PC-9 (cell line): ENCODE measurements at places on chromosomes 5 and 9. TPM values are rescaled to one million over a fixed set of nuclear protein-coding genes. Genes with fewer than 3 reads are reported as not detected.

TRIM32 gene
- 40.5 TPM in 2 replicates for total RNA-seq

PRDM9 gene
- not detected in 2 replicates for total RNA-seq

TMEM171 gene
- 7.8 and 9.9 TPM in 2 replicates for total RNA-seq

UGT3A1 gene
- not detected in 2 replicates for total RNA-seq

ACSL6 gene
- total RNA-seq = not detected in 2 replicates

GRCh38 chr9:115615821-115616665 is 498.1 kb upstream of the TNC start:
- DNase-seq = peak; percentile 97

DNA sequence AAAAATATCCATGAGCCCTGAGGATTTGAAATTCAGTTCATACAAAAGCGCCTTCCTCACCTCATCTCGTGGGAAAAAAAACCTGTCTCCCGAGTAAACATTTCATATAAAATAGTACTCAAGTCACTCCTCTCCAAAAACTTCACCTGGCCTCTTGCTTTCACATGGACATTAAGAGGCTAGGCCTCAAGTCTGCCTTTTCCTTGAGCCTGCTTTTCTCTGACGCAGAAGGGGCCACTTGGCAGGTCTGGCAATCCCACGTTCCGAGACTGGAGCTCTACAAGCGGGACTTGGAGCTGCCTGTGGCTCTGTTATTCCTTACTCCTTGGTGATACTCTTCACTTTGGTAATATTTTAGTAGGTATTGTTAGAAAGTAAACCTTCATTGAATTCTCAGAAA is 26.9 kb upstream of the CKS2 start:
- no peak for DNase-seq

- DNase-seq = no peak
These were observed 2.1 kb upstream of the NFIB start for GRCh38 chr9:14315875-14316601.

- no peak for DNase-seq
These were observed 284.7 kb downstream of the GABRB2 start for GRCh38 chr5:161261668-161262323.

DNA sequence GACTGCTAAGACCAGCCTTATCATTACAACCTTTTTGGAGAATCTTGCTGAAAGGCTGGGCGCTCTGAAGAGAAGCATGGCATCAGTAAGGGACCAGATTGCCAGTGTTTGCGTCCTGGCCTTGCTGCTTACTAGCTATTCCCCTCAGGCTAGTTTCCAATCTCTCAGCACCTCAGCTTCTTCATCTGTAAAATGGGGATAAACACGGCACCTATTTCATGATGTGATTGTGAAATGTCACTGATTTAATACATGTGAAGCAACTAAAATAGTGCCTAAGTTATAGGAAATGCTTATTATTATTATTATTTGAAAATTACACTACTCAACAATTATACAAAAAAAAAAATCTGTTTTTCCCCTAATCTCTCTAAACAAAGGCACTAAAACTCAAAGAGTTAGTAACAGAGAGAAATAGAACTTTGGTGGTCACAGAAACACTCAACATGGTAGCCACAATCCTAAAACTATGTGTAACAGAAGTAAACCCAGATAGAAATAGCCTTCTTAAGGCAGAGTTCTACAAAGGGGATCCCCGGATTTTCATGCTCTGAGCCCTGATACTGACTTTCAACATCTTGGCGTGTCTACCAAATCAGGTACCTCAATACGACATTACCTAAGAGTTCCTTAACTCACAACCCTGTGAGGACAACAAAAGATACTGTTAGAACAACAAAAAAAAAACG is 62.0 kb downstream of the ENC1 start:
- no peak for DNase-seq

DNA sequence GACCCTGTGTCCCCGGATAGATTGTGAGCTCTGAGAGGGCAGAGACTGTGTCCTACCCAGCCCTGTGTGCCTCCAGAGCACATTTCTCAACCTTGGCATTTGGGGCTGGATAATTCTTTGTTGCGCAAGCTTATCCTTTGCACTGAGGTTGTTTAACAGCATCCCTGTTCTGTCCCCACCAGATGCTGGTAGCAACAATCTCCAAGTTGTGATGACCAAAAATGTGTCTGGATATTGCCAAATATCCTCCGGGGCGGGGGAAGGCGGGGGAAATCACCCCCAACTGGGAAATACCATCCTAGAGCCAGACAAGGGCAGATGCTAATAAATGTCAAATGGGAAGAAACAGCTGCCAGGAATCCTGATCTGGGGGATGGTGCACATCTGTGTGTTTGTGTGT is 24.0 kb upstream of the TNIP1 start:
- no peak for DNase-seq

DNA sequence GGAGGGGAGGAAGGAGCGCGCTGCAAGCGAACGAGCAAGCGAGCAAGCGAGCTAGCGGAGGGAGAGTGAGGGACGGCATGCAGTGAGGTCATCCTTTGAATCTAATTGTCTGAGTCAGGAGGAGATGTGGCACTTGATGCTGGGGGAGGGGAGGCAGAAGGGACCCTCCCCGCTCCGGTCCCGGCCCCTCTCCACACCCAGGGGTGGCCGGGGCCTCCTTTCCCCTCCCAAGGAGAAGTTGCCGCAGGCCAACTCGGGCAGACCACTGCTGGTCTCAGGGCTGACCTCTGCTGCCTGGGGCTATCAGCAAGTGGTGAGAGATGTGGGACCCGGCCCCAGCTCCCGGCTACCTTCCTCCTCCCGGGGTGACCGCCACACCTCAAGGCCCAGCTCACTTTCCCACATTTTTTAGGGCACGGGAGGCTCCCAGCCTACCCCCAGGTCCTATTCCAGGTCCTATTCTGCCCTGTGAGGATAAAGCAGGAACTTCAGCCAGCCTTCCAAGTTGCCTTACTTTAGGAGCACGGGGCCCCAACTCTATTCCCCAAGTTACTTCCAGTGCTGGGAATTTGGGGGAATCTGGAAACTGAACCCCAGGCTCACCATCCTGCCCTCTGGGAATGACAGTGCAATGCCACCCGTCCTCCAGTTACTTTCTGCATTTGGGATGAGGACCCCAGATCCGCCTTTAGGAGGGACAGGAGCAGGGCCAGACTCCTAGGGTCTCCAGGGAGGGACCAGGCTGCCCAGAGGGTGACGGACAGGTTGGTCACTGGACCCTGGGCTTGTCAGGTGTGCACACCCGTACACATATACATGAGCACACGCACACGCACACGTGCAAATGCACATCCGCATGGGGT is 11.1 kb downstream of the CNTFR start:
- no peak for DNase-seq

- peak; percentile 79 for DNase-seq
These were observed 27.5 kb downstream of the SH3TC2 start for GRCh38 chr5:149035372-149035790.
